GM19239 (cell line): ENCODE measurements at places on chromosomes 1 and 21.

DNA sequence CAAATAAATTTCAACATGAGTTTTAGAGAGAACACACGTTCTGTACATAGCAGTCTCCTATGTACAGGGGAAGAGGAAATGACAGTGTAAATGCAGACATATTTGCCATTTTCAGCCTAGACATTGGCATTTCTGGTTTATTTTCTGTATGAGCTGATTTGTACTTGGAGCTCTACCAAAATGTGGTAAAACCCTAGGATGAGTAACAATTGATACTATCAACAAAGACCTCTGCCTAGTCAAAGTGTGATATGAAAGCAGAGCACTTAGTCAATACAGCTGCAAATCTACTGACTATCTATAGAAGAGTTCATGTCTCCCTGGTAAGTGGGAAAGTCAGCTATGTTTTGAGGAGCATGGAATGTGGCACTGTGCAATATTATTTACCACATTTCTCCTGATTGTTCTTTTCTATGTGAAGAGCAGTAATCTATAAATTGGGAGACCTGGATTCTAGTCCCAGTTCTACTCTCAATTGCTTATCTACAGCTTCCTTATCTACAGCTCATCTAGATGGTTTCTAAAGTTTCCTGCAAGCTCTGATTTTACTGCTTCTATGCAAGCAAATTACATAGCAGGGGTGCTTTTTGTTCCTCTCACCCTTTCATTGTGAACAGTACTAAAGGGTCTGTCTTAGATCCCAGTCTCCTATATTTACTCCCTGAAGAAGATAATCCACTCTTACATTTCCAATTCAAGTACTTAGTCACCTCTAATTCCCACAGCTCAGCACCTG is 334.2 kb downstream of the NTNG1 start:
- DNase-seq: no peak

- no peak for DNase-seq
Observed at GRCh38 chr1:38370716-38371504, 324.3 kb upstream of the POU3F1 start.

DNA sequence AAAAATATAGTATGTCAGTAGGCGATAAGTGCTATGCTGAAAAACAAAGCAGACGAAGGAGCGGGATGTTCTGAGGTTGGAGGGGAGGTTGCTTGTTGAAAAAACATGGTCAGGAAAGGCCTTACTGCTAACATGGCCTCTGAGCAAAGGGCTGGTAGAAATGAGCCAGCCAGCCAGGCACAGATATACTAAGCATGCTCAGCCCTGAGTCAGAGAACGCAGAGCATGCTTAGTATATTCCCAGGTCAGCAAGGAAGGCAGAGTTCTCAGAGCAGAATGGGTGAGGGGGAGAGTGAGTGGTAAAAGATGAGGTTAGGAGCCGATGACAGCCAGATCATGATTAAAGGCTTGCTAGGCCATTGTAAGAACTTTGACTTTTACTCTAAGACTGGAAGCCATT is 36.7 kb downstream of the ZBTB40 start:
- DNase-seq: no peak

- DNase-seq: no peak
Observed at GRCh38 chr1:156121457-156121856, 6.9 kb downstream of the LMNA start.

GRCh38 chr21:31117128-31117916 is 79.0 kb upstream of the KRTAP19-8 start:
- no peak for DNase-seq

GRCh38 chr1:28642056-28642846 is 616 bp downstream of the TAF12 start:
- no peak for DNase-seq

GRCh38 chr1:242405947-242406346 is 118.5 kb downstream of the PLD5 start:
- no peak for DNase-seq

GRCh38 chr1:47776667-47777131 is 220.5 kb downstream of the TRABD2B start:
- no peak for DNase-seq

DNA sequence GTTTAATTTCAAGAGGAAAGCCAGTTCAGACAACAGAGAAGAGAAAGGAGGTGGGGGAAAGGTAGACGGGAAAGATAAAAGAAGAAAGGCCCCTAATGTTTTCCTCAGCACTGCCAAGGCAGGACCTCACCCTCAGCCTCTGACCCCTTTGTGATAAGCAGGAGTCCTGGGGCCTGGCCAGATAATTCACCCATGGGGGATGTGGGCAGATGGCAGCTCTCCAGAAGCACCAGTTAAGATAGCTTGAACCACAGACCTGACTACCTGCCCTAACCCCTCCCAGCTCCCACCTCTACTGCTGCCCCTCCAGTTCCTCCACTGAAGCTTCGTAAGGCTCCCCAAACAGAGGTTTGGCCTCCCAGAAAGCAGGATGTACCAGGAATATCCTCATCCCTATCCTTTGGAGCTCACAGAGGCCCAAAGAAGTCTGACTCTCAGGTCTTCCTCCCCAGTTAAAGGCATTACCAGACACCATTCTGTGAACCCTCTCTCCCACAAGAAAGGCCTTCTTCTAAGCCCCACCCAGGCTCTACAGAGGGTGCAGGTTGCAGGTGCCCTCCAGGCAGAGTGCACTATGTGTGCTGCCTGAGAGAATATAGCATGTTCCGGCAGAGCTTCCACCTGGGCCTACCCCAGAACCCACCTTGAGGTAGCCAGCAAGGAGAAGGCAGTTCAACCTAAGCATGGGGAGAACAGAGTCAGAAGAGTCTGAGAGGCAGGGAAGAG is 9.2 kb upstream of the SNAPIN start:
- DNase-seq: no peak

- DNase-seq: no peak
Observed at GRCh38 chr21:16569679-16570078, 839.9 kb downstream of the USP25 start.

DNA sequence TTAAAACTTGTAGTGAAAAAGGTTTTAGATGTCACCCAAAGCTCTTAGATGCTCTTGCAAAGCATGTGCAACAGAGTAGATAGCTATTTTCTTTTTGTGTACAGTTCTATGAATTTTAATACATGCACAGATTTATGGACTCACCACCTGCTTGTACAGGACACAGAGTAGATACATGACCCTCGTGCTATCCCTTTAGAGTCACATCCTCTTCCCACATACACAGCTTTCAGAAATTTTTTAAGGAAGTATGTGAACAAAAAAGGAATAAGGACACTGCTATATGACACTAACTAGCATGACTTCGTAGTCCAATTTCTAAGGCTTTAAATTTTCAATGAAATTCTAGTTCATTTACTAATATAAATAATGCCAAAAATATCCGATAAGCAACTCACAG is 60.9 kb downstream of the ABL2 start:
- DNase-seq: no peak

DNA sequence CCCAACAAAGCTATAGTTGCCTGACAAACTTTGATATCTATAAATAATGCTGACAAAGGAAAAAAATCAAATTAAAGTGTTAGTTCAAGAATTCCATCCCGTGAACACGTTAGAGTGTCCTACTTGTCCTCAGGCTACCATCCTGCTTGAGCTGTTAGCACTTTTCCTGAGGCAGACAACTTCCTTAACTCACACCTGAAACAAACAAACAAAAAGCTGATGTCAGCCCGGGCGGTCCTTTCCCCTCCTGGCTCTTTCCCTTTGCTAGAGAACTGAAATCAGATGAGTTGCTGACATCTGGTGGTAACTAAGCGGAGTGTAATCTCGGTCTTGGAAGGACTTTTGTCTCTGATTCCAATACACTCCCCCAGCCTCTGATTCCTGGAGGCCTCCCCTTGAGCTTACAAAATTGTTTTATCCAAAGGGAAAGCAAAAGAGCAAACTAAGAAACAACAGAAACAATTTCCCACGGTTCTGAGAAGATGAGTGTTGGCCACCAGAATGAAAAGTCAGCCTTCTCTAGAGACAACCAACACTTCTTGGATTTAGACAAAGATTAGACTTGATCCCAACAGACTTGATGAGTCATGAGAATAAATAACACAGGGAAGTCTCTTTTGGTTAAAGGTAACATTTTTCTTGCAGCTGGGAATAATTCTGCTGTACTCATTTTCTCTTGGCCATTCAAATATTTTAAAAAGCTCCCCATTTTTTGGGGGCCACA is 135.4 kb downstream of the PROX1 start:
- DNase-seq: peak; percentile 18

DNA sequence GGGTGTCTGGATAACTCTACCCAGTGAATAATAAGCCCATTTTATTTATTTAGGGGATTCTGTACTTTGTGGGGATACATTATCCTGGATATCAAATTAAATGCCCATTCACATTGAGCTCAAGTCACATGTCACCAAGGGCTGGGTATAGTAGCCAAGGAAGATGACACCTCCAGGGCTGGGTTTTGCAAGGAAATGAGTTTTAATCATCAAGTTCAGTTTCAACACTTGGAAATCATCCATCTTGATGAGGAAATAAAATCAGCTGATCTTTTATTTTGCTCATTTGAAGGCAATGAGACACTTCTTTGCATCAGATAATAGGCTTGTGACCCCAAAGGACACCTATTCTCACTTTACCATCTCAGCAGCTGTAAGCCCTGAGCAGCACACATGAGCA is 80.0 kb upstream of the TNR start:
- DNase-seq: no peak

GRCh38 chr1:240658312-240658960 is 46.5 kb upstream of the GREM2 start:
- DNase-seq: no peak

- no peak for DNase-seq
Observed at GRCh38 chr1:109802901-109803561, 39.3 kb upstream of the EPS8L3 start.

DNA sequence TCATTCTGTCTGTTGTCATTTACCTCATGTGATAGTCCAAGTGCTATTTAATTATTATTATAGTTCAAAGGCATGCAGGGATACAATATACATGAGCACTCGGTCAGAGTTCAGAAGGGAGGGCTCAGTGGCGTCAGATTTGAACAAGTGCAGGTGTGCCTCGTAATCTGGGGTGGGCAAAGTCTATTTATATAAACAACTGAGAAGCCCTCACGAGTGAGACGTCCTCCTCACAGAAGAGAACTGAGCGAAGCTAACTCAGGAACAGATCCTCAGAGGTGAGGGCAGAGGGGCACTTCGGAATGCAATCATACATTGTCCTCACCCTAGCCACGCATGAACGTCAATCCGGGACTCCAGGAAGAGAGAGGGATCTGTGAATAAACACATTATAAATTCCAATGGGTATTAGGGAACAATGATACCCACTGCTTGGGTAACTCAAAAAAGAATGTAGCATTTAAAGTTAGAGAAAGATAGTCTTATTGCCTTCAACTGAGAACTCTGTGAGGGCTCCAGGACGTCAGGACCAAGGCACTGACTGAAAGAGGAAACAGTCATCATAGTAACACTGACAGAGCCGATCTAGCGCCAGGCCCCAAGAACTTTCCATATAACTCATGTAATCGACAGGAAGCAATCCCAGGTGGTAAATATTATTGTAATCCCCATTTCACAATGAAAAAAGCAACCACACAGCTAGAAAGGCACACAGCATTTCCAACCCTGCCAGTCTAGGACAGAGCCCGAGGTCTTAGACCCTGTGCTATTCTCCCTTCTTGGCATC is 127.1 kb upstream of the B3GALT2 start:
- no peak for DNase-seq

- peak; percentile 99 for DNase-seq
Observed at GRCh38 chr1:3772027-3772714, 378 bp upstream of the SMIM1 start.

- no peak for DNase-seq
Observed at GRCh38 chr1:68327414-68327813, 95.1 kb upstream of the WLS start.

DNA sequence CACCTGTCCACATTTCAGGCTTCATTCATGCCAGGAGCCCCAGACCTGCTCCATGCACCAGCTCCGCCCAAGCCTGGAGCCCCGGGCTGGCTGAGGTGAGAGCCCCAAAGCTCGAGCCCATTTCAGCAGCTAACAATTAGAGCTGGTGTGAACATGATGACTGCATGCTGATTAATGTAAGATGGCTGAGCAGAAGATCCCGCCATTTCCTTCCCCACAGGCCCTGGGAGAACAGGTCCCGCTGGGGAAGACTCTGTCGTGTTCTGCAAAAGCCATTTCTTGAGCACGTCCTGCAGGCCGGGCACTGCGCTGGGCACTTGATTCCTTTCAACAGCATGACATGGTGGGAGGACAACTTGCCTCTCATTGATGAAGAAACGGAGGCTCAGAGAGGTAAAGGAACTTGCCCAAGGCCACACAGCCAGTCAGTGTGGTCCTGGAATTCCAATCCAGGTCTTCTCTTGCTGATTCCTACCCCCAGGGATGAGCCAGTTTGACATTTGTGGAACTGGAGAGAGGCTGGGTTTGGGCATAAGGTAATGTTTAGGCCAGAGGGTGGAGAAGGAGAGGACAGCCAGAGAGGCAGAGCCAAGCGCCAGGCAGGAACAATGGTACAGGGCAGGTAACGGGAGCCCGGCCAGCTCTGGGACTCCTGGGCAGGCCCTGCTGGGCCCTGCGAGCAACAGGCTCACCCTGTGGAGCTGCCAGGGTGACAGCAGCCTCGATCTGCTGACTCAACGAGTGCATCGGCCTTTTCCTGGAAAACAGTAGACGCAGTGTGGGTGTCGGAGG is 28.1 kb upstream of the EPHA2 start:
- DNase-seq: no peak

DNA sequence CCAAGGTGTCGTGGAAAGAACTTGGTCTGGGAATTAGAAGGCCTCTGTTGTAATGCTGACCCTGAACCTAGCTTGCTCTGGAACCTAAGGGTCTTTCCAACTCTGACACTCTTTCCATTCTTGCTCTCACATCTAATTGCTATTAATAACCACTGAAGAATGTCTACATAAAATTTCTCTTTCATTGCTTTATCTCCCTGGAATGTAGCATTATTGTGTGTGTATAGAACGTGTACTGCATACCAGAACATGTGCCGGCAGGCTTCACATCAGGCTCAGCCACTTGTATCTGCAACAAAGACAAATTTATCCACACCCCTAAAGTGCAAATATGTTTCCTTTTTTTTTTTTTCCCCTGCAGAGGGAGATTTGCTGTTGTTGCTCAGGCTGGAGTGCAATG is 13.9 kb upstream of the LAX1 start:
- DNase-seq: no peak

GRCh38 chr1:66388913-66389312 is 145.0 kb upstream of the SGIP1 start:
- DNase-seq: no peak

DNA sequence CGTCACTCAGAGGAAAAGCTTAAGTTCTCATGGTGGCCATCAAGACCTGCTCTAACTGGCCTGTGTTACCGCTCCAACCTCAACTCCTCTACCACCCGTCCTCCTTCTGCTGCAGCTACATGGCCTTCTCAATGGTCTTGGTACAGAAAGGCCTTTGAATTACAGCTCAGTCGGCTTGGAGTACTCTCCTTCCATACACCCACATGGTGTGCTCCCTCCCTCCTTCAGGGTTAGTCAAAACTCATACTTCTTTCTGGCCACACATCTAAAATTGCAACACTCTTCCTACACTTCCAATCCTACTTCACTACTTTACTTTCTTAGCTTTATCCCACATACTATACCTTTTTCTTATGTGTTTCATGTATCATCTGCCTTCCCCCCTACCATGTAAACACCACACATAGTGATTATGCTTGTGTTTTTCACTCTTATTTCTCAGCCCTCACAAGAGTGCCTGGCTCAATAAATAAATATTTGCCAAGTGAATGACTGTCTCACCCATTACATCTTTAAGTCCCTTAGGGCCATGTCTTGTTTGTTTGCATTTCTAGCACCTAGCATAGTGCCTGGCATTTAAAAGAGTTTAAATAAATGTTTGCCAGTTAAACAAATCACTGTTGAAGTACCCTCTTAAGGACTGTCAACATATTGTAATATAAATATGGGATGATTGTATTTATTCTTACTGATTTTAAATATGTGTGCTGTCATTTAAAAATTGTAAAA is 37.6 kb upstream of the HMCN1 start:
- no peak for DNase-seq

- no peak for DNase-seq
Observed at GRCh38 chr1:223678841-223679240, 13.3 kb upstream of the CAPN8 start.
